SK-N-SH treated with all-trans-retinoic acid at 6 μM for 48 hours (cell line): ENCODE measurements at places on chromosomes 7 and 10.

GRCh38 chr10:116430288-116430687 lies 2.6 kb downstream of the PNLIPRP3 start:
- no peak for ATAC-seq

GRCh38 chr10:80204677-80205476 lies 460 bp downstream of the ANXA11 start:
- ATAC-seq, result peak; percentile 22

DNA sequence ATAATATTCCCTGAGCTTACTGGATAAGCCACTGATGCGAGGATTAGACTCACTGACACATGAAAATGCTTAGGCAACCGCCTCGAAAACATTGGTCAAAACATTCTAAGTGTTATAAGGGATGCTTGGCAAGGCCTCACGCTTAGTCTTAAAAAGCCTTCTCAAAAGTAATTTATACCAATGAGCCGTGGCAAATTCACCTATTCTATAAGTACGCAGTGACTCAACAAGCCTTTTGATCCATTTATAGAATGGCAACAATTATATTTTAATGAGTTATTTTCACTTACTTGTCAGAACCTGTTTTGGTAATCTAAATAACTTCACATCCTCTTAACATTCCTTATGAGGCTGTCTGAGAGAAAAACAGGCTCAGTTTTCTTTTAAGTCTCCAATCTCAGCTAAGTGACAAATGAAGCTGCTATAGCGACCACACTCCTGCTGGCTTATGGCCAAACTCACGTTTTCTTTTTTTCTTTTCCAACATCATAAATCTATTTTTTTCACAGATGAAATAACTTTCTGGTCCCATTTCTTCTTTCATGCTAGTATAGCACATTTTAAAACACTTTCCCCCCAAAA lies 121.2 kb upstream of the AFAP1L2 start:
- peak; percentile 15; the same call in 1 of the 3 replicates for ATAC-seq

GRCh38 chr10:49107111-49107886 lies 8.0 kb downstream of the VSTM4 start:
- no peak for ATAC-seq

DNA sequence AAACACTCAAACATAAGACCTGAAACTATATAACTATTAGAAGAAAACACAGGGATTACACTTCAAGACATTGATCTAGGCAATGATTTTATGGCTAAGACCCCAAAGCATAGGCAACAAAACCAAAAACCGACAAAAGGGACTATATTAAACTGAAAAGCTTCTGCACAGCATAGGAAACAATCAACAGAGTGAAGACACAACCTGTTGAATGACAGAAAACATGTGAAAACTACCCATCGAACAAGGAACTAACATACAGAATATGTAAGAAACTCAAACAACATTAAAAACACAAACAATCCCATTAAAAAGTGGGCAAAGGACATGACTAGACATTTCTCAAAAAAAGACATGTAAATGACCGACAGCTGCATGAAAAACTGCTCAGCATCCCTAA lies 109.0 kb downstream of the ALOX5 start:
- ATAC-seq, result no peak

GRCh38 chr7:1447551-1448244 lies 11.6 kb downstream of the MICALL2 start:
- ATAC-seq, result peak; percentile 5; the same call in 2 of the 3 replicates

GRCh38 chr7:25580141-25580540 lies 351.9 kb upstream of the NPVF start:
- no peak for ATAC-seq

DNA sequence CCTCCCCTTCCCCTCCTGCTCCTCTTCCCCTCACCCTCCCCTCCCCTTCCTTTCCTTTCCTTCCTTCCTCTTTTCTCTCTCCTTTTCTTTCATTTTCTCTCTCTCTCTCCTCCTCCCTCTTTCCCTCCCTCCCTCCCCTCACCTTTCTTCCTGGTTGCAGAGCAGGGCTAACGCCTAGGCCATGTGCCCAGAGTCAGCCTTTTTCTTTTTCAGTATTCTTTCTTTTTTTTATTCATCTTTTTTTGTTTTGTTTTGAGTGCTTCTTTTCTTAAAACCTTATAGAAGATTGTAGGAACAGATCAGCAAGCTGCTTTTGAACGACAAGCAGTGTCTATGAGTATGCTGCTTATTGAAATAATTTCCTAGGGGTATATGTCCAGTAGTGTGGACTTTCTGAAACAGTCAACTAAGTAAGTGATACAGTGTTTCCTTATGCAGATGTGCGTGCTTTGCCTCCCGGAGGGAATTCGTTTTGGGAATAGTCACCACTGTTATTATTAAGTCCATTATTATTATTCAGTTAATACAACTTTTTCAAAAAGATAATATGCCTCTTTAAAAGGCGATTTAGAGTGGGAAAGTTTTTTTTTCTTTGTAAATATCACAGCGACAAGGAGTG lies 219.2 kb downstream of the CAMK1D start:
- no peak for ATAC-seq

- no peak for ATAC-seq
These were observed 4.8 kb upstream of the GCK start for GRCh38 chr7:44194069-44194468.

- ATAC-seq, result no peak
These were observed 109.6 kb downstream of the CPXM2 start for GRCh38 chr10:123781956-123782500.

- ATAC-seq, result no peak; the same call in 2 of the 3 replicates
These were observed 398.4 kb downstream of the PLXNA4 start for GRCh38 chr7:132177708-132178401.

DNA sequence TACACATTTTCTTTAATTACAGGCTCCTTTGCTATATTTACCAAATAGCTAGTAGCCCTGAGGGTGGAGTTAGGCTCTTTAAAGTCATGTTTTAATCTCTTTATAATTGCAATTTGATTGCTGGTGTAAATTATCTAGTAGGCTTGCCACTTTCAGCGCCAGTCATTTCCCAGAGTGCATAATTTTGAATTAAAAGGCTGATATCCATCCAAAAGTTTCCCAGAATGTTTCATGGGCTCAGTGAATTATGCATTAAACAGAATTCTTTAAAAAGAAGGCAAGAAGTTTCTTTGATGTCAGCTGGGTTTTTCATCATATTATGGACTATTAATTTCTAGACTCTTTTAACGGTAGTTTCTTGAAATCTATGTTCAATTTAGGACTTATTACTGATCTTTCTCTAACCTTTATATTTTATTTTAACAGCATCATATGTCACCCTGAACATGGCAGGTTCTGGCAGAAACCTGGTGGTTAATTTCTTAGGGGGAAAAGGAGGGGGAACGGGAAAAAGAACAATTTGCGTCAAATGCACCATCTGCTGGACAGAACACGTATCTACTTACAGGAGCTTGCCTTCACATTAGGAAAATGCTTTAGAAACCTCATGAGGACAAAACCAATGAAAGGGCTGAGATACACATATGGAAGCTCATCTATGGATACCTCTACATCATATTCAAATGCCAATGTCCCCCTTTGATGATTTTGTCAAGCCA lies 171.1 kb downstream of the GRM3 start:
- ATAC-seq, result peak; percentile 88

GRCh38 chr10:119502209-119502608 lies 40.3 kb downstream of the RGS10 start:
- no peak for ATAC-seq

- no peak for ATAC-seq
These were observed 374.5 kb upstream of the FOXK1 start for GRCh38 chr7:4307316-4308204.

GRCh38 chr7:142799437-142799835 lies 28.7 kb downstream of the PRSS2 start:
- ATAC-seq, result no peak

GRCh38 chr10:20601941-20602461 lies 295.1 kb downstream of the NEBL start:
- ATAC-seq, result no peak

- ATAC-seq, result no peak
These were observed 137.4 kb downstream of the CHRM2 start for GRCh38 chr7:137005873-137006272.

DNA sequence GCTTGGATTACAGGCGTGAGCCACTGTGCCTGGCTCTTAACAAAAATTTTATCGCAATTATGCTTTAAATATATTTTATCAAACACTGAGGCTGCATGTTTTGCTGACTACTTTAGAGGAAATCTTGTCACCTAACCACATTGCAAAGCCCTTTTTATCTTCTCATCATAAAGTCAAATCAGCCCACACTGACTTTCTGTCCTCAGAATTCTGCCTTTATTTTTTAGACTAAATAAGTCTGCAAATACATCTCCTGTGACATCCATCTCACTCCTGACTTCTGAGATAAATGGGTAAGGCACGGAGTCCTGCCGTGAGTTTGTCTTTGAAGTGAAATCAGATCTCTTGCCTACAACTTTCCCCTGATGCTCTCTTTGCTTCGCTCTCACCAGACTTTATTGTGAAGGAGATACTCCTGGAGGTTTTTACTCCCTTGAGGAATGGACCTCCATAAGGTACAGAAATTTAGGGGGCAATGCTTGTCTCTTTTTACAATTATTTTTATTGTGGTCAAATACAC lies 23.5 kb upstream of the UCMA start:
- ATAC-seq, result no peak

DNA sequence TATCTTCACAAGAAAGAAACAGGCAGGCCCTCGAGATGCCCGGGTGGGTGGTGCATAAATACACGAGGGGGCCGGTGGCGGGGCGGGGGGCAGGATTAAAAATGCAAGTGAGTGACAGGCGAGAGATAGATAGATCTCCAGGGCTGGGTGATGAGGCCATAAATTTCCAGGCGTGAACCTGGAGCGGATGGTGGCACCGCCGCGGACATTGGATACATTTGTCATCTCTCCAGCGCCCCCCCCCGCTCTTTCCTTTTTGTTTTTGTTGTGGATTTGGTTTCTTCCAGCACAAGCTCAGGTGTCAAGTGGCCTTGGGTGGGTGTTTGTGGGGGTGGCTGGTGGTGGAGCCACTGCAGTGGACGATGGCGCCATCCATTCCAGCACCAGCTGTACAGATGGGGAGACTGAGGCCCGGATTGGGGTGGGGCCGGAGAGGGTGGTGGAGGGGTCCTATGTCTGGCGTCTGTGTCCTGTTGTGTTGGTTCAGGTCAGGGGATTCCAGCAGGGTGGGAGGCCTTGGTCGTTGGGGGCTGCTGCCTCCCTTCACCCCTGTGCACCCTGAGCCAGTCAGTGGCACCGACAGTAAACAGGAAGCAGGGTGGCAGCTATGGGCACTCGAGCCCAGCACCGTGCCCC lies 2.9 kb downstream of the ELFN1 start:
- no peak for ATAC-seq

- no peak for ATAC-seq
These were observed 615.7 kb upstream of the NRP1 start for GRCh38 chr10:33950206-33950605.

GRCh38 chr7:86818903-86819302 lies 175.2 kb downstream of the GRM3 start:
- ATAC-seq, result no peak

GRCh38 chr10:72540193-72540807 lies 85.6 kb downstream of the MICU1 start:
- no peak for ATAC-seq

DNA sequence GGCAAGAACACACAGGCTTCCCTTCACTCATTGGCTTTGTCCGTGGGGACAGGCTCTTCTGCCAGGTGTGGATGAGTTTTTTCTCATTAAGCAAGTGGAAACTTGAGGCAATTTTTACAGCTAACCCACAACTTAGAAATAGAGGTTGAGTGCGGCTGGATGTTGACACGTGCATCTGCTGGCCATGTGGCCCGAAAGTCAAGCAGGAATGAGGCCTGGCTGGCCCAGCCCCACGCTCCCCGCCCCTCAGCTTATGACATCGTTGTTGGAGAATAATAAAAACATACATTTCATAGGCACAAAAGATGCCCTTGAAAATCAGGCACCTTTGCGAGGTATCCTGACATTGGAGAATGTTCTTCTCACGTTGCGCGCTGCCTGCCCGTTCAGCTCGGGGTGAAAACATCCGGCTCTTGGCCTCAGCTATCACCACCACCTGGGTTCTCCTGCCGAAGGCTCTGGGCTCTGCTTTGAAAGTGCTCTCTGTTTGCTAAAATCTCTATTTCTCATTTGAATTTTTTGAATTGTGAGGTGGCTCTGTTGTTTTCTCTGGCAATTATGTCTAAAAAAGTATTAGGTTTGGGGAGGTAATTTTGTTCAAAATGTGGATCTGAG lies 310.7 kb downstream of the WDR37 start:
- ATAC-seq, result no peak

DNA sequence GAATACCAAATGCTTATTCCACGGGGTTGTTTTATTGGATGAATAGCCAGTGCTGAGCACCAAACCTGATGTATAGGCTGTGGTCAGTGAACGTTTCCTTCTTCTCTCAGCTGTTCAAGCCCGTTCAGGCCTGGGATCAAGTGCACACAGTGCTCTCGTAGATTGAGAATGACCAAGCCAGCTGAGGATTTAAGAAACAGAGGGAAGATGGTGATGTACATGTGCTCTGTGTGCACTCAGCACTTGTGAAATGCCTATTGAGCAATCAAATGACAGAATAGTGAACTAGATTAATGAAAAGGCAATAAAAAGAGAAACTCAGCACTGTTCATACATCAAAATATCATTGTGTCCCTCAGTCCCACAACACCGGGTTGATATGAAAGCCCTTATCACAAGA lies 302.5 kb downstream of the BMPER start:
- ATAC-seq, result no peak

DNA sequence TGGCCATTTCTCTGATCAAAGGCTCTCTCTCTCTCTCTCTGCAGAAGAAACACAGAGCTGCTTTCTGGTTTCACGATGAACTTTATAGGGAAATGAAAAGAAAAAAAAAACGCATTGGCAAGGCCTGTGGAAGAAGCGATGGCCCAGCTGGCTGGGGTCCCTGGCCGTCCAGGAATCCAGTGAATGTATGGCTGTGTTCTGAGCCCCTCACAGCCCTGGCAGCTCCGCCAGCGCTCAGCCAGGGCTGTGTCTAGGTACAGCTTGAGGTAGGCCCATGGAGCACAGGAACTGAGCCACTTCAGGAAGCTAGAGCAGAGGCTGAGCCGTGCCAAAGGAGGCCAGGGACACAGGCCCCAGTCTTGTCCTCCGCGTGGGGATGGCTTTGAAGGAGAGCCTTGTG lies 13.1 kb upstream of the UCMA start:
- ATAC-seq, result no peak
